ENCODE measurements at places on chromosomes 4 and X.

DNA sequence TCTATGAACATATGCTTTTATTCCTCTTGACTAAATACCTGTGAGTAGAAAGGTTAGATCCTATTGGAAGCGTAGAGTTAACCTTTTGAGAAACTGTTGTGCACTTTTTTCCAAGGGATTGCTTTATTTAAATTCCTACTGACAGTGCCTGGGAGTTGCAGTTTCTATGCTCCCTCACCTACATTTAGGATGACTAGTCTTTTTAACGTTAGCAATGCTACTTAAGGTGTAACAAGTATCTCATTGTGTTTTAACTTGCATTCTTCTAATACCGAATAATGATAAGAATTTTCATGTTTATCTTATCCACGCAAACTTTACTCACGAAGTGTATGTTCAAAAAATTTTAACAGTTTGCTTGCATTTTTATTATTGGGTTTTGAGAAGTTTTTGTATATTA is 1123.9 kb upstream of the PCDH7 start:
- DNase-seq = no peak

GRCh38 chrX:22445880-22446279 is 173.2 kb downstream of the CBLL2 start:
- no peak for DNase-seq

GRCh38 chrX:78665342-78665741 is 6.2 kb upstream of the RTL3 start:
- DNase-seq = no peak

GRCh38 chr4:168362025-168362401 is 43.5 kb upstream of the DDX60 start:
- no peak for DNase-seq

Measured in HuH-7 (cell line).